Neural crest cell (in vitro differentiated cells): ENCODE measurements at places on chromosomes 16 and 17. TPM values are rescaled to one million over a fixed set of nuclear protein-coding genes. Genes with fewer than 3 reads are reported as not detected.

Gene CES5A
- not detected in 2 replicates for total RNA-seq

Gene BCO1
- total RNA-seq = not detected in 2 replicates

Gene KCNJ18
- total RNA-seq = not detected in 2 replicates

Gene PIK3R5
- total RNA-seq = 0.52 and 1.4 TPM in 2 replicates

Gene CCL17
- not detected in 2 replicates for total RNA-seq

Gene SLC38A8
- not detected in 2 replicates for total RNA-seq

Gene CCDC78
- 7.0 and 7.2 TPM in 2 replicates for total RNA-seq
